ENCODE measurements at places on chromosomes 11 and 22. TPM values are rescaled to one million over a fixed set of nuclear protein-coding genes. Genes with fewer than 3 reads are reported as not detected.
A peak's percentile ranks its signal among the peaks of the same experiment; 100 is the strongest.

GRCh38 chr11:57499413-57499982 is 16.0 kb downstream of the SLC43A1 start:
- DNase-seq, result peak; percentile 98

DNA sequence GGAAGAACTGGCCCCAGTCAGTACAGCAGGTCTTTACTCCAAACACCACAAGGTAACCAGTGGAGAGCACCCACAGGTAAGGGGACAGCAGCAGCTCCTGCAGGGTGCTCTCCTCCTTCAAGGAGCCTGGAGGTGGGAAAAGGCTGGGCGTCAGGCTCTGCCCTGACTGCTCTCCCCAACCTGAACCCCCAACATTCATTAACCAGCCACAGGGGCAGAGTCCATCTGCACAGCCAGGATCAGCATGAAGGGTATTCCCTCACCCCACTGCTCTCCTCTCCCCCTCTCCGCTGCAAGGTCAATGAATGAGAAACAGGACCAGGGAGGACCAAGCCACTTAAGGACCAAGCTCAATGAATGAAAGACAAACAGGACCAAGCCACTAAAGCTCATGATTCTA is 3.7 kb downstream of the SLC37A4 start:
- no peak for DNase-seq

DNA sequence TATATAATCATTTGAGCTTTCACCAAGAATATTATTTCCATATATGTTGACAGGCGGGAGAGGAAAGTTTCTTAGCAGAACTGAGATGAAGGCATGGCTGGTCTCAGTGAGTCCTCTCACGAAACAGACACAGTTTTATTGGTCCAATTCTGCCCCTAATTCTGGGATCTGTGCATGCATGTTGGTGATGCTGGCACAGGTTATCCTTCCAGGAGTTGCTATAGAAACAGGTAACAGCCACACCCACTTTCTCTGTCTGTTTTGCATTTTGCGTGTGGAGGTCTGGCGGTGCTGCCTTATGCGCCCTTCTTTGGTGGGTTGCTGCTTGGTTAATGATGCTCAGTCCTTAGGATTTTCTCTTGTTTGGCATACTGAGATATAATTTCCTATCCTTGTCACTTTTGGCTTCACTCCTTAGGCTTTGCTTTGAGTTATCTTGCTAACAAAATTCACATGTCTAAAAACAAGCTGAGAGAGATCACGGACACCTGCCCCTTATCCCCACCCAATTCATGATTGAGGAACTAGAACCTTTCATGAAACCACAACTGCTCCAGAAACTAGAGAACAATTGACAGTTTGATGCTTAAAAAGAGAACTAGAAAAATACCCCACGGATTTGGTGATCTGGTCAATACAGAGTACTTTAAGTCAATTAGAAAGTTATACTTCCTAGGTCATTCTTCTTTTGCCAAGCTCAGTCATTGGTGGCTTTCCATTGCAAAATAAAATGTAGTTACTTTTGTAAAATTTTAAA is 189.3 kb downstream of the FAT3 start:
- DNase-seq, result no peak

DNA sequence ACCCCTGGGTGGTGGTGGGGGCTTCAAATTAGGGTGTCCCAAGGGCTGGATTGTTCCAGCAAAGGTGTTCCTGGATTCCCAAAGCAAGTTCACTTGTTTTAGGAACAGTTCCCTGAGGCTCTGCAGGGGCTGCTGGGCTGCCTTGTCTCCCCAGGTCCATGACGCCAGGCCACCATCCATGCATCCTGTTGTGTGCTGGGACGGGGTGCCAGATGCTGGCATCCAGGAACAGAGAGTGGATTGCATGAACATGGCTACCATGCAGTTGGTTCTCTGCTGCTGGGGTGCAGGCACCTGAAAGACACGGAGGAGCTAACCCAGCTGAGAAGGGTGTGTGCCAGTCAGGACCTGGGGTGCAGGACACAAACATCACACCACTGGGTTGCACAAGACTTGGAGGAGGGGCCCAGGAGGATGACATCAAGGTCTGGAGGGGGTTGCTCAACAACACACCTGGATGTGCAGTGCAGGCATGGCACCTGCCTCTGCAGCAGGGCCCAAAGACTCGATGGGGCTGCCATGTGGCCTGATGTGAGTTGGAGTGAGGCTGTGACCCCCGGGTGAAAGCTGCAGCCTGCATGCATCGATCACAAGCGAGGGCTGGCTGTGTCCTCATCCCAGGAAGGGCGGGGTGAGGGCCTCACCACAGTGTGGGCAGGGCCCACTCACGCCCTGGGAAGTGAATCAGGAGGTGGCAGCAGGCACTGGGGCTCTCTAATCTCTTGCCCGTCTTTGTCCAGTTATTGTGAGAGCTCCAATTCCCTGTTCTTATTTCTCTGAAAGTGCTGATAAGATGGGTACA is 74.0 kb upstream of the CLDN5 start:
- DNase-seq, result no peak

GRCh38 chr11:133832991-133833897 is 12.1 kb downstream of the SPATA19 start:
- no peak for DNase-seq

- peak; percentile 39 for DNase-seq
Measured at GRCh38 chr11:76162336-76163288, 43.7 kb downstream of the WNT11 start.

- peak; percentile 95 for DNase-seq
Measured at GRCh38 chr22:38755155-38755910, 465 bp downstream of the SUN2 start.

DNA sequence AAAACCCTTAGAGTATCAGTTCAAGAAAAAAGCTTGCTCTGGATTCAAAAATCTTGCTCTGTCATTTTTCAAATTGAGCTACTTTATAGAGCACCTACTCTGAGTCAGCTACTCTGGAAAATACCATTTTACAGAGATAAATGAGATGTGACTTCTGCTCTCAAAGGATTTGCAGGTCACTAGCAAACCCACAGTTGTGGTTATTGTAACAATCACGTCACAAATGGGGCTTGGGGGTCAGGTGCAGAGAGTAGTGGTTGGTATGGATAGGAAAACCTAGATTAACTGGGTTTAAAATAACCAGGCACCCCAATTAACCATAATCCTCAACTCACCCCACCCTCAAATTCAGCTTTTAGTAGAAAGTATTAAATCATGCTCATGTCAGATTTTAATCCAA is 52.3 kb downstream of the MSANTD4 start:
- no peak for DNase-seq

DNA sequence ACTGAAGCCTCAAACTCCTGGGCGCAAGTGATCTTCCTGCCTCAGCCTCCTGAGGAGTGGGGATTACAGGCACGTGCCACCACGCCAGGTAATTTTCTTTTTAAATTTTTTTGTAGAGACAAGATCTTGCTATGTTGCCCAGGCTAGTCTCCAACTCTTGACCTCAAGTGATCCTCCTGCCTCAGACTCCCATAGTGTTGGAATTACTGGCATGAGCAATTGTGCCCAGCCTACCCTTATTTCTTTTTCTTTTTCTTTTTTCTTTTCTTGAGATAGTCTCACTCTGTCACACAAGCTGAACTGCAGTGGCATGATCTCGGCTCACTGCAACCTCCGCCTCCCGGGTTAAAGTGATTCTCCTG is 63.9 kb downstream of the AAMDC start:
- no peak for DNase-seq

GRCh38 chr11:58003036-58003435 is 20.6 kb upstream of the OR9Q1 start:
- DNase-seq, result no peak

DNA sequence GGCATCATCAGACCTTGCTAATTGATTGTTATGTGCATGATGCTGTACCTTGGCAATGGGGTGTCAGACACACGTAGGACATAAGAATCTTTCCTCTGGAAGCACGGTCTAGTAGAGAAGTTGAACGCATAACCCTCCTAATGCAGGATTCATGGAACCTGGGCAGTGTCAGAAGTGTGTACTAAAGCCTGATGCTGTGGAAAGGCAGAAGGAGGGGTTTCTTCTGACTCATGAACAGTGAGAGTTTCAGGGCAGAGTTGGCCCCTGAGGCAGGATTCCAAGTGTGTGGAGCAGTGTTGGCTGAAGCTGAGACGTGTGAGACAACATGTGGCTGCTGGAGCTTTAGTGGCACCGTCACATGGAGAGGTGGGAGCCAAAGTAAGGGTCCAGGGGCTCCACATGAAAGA is 3.5 kb downstream of the PANX1 start:
- no peak for DNase-seq

GRCh38 chr22:32804531-32805360 is 3.2 kb downstream of the TIMP3 start:
- DNase-seq, result no peak

DNA sequence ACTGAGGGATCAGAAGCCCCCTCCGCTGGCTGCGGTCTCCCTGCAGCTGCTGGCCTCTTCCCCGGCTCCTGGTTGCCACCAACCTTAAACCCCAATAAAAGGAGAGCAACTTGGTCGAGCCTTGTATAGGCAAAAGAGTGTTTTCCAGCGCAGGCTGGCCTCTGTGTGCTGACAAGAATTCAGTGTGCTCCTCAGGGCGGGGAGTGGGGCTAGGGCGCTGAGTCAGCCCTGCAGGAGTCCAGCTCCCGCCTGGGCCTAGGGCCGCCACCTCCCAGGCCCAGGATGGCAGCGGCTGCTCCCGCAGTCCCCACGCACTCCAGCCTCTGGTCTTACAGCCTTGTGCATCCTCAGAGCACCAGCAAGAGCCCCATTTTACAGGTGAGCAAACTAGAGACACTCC is at the start of gene SHISAL1:
SHISAL1 (minus strand) TSS at position 186 of the 400 bp plus-strand sequence. CDS start 12,006 bp downstream, outside the sequence.
- peak; percentile 64 for DNase-seq

DNA sequence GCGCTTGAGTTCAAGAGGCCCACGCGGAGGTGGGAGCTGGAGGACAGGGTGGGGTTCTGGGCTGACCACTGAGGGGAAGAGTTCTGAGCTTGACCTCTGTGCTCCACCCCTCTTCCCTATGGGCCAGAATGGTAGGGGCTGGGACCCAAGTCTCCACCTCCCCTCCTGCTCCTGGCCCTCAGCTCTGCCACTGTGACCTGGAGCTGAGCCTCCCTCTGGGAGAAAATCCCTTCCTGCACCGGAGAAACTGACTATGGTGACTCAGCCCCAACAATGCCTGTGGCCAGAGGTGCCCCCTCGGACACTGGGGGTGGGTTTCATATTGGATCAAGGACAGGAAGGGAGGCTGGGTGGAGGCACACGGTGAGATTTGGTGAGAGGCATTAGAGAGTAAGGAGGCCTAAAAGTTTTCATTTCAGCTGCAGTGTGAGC is 23.0 kb downstream of the RELT start:
- DNase-seq, result no peak

GRCh38 chr11:33721426-33721825 is 14.8 kb downstream of the CD59 start:
- no peak for DNase-seq

DNA sequence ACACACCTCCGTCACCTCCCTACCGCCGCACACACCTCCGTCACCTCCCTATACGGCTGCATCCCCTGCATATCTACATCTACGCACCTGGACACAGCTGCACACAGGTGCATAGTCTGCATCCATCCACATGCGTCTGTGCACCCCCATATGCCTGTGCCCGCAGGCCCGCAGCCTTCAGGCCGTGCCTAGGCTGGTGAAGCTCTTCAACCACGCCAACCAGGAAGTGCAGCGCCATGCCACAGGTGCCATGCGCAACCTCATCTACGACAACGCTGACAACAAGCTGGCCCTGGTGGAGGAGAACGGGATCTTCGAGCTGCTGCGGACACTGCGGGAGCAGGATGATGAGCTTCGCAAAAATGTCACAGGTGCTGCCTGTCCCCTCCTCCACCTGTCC is 4.8 kb downstream of the PKP3 start:
- DNase-seq, result no peak

- no peak for DNase-seq
Measured at GRCh38 chr11:23859087-23859486, 637.8 kb upstream of the LUZP2 start.

GRCh38 chr11:22957786-22958185 is 97.5 kb upstream of the CCDC179 start:
- DNase-seq, result no peak

GRCh38 chr11:91295591-91295990 is 929.0 kb upstream of the FAT3 start:
- DNase-seq, result no peak

- peak; percentile 86 for DNase-seq
Measured at GRCh38 chr11:117807482-117808327, 10.7 kb upstream of the DSCAML1 start.

- DNase-seq, result no peak
Measured at GRCh38 chr11:9615031-9615451, 41.6 kb downstream of the WEE1 start.

DNA sequence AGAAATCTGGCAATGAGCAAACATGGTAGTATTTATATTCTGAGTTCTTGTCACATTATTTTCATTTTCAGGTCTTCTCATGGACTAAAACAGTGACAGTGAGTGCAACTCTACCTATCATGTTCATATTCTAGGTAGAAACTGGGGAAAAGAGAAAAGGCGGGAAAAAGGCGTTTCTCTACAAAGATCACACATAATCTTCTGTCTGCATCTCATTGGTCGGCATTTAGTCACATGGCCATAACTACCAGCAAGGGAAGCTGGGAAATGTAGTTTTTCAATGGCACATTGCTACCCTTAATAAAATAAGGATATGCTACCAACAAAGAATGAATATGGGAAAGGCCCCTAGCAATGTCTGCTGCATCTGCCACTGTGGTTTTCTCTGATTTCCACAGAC is 57.6 kb upstream of the B3GAT1 start:
- DNase-seq, result no peak

DNA sequence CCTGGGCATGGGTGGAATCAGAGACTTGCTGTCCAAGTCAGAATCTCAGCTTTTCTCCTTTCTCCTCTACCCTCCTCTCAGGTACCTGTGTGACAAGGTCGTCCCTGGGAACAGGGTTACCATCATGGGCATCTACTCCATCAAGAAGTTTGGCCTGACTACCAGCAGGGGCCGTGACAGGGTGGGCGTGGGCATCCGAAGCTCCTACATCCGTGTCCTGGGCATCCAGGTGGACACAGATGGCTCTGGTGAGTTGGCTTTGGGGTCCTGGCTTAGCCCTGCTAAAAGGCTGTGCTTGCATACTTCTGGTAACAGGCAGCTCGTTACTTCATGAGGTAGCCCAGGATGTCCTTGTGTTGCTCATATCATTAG is 10.7 kb downstream of the MCM5 start:
- no peak for DNase-seq

Gene PPFIBP2
- polyA plus RNA-seq, result 45.8 TPM

Gene RFPL2
- not detected for polyA plus RNA-seq

Gene YPEL1
- polyA plus RNA-seq, result 20.9 TPM

Gene CHST1
- polyA plus RNA-seq, result 10.2 TPM

Gene AIFM3
- polyA plus RNA-seq, result 1.0 TPM

Gene KRTAP5-7
- not detected for polyA plus RNA-seq

Gene PACSIN3
- 51.6 TPM for polyA plus RNA-seq

Gene MS4A6E
- polyA plus RNA-seq, result not detected

Gene FOLH1
- 24.6 TPM for polyA plus RNA-seq

Gene CD6
- 0.66 TPM for polyA plus RNA-seq
